ENCODE measurements at places on chromosomes 3 and 15.

DNA sequence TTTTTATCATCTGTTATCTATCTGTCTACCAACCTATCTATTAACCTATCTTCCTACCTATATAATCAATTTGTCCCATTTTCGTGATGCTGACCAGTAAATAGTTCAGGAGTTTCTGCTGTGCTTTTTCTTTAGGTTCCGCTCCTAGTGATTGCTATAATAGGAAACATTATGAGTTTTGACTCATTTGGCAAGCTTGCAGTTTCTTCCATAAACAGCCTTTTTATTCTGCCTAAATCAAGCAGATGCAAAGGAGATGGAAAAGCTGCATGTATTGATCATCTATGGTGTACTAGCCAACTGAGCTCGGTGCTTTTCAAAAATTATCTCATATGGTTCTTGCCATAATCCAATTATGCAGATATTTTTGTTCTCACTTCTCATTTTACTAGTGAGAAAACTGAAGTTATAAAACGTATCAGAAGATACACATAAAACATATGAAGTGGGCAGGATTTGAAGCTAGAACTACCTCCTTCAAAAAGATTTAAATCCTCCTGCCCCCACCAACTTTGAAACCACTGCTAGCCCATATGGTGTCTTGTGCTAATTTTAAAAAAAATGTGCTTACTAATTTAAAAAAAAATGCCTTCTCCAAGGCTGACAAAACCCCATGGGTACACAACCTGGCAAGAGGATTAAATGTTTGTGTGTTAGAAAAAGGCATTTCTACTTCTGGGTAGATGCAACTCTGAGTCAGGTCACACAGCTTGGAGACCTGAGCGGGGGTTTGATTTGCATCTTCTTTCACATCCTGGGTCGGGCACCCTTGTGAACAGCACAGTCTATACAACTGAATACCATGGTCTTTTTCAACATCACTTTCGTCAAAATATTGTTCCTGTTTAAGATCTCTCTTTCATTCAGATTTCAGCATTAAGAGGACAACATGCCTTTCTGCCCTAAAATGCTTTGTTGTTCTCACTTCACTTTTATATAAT is 267.0 kb downstream of the CHL1 start:
- no peak for DNase-seq

GRCh38 chr3:114290911-114291901 is 2.6 kb upstream of the TIGIT start:
- no peak for DNase-seq

DNA sequence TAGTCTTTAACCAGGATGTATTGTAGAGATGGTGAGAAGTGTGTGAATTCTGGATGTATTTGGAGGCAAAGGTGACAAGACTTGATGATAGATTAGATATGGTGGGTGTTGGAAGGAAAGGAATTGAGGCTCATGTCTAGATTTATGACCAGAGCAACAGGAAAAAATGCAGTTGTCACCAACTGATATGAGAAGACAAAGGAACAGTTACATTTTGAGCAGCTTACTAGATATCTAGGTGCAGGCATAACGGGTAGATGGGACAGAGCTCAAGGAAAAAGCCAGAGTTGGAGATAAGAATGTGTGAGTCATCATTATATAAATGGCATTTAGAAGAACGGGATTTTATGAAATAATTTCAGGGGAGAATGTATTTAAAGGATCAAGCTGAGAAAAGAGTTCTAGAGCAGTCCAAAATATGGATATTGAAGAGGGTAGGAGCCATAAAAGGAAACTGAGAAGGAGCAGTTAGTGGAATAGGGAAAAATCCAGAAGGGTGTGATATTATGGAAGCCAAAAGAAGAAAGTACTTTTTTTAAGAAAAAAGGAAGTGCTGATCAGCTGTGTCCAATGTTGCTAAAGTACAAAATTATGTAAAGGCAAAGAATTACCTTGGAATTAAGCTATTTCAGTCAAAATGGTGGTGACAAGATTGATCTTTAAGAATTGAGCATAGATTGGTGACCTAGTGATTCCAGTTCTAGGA is 262.5 kb downstream of the CGGBP1 start:
- no peak for DNase-seq

GRCh38 chr3:52835766-52836470 is 1.1 kb upstream of the MUSTN1 start:
- no peak for DNase-seq

DNA sequence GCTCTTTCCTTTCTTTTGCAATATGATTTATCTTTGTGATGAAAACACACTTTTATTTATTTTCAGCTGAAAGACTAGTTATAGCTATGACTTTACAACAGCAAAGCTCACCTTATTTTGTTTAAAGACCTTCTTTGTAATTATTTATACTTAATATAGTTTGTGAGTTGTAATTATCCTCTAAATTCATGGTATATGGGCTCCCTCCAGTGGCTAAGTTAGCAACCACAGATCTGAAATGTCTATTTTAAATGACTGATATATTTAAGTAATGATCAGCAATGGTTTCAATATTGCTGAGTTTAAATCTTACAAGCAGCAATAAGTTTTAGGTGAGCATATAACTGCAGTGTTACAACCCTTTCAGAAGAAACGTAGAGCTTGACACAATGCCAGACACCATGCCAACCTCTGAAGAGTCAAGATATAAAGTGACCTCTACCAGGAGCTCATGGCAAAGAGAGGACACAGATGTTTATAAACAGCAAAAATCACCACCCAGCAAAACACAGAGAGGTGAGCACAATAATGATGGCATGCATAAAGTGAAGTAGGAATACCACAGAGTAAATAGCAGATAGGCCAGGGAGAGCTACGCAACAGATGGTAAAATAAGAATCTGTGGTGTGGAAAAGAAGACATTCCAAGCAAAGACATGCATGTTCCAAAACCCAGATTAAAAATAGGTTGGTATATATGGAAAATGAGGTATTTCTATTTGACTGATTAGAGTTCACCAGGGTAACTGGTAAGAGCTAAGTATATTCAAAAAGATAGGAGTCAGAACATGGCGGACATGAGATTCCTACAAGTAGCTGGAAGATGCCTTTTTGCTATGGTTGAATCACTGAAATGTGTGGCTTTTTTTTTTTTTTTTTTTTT is 143.7 kb upstream of the ZNF385D start:
- DNase-seq = no peak

DNA sequence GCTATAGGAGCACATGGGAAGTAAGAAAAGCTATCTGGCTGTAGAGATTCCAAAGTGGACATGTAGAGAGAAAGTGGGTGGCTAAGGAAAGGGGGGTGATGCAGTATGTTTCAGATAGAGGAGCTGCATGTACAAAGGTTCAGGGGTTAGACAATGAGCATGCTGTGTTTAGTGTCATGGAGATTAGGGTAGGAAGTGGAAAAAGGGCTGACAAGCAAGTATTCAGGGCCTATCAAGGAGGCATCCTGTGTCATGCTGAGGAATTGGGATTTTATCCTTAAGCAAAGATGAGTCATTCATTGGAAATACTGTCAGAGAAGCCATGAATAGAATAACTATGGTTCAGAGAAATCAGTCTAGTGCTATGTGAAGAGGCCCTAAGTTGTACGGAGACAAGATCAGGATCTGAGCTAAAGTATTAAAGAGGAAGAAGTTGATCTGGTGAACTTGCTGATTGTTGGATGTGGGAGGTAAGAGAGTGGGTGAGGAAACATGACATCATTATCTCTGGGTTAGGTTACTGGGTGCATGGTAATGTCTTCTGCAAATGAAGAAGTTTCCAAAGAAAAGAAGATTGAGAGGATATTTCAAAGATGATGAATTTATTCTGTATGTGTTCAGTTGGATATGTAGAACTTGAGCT is 176.7 kb upstream of the GOLIM4 start:
- no peak for DNase-seq

GRCh38 chr15:59948924-59949613 is 55.0 kb upstream of the FOXB1 start:
- DNase-seq = no peak

- no peak for DNase-seq
Measured at GRCh38 chr3:42831321-42831713, 22.1 kb downstream of the ACKR2 start.

- no peak for DNase-seq
Measured at GRCh38 chr3:11570251-11570650, 73.5 kb downstream of the VGLL4 start.

- no peak for DNase-seq
Measured at GRCh38 chr3:140216249-140216648, 281.3 kb downstream of the CLSTN2 start.

GRCh38 chr3:122690096-122690495 is 9.5 kb downstream of the PARP14 start:
- DNase-seq = no peak

- DNase-seq = no peak
Measured at GRCh38 chr3:184259396-184259877, 1.9 kb downstream of the CAMK2N2 start.

DNA sequence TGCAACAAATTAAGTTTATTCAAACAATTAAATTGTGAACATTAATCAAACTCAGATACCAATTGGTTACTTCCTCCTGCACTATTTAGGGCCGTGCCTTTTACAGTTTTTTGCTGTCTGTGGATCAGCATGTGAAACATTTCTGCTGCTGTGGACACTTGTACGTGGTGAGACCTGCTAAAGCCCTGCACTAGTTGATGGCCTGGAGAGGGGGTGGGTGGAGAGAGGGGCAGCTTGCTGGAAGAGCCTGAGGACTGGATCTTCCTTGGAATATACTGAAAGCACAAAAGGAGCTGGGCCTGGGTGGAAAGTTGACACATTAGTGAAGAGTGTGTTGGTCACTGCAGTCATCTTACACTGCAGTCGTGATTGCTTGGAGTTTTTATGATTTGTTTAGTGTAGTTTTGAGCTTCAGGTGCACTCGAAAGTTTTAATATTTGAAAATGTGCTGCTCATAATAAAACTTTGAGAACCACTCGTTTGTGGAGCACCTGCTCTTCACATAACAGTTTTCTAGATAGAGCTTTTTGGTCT is 11.4 kb downstream of the PLCL2 start:
- DNase-seq = no peak

Data from forelimb muscle (tissue), 1 donor.